ENCODE measurements at places on chromosomes 13 and 19.
A peak's percentile ranks its signal among the peaks of the same experiment; 100 is the strongest.

DNA sequence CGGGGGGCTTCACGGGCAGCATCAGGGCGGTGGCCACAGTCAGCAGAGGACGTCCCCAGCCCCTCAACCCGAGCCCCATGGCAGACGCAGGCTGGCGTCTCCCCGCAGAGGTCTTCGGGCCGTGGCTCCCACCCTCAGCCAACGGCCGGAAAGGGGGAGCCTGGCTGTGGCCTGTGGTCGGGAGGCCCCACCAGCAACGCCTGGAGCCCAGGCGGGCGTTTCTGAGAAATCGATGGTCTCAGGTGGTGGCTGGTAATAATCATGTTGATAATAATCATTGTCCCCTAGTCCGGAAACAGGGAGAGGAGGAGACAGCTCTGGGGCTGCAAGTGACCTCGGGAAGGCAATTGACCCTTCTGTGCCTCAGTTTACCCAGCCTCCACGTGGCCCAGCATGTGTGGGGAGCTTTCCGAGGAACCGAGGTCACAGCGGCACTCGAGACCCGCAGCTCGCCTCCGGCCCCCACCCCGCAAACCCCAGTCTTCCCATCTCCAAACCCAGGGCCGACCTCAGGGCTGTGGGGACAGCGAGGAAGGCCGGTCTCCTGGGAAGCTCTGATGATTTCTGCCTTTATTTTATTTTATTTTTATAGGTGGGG, at the start of gene PRSS57:
TSS of gene PRSS57 (minus strand) at position 101 of the 598 bp plus-strand sequence. CDS start at position 79, 22 bp downstream.
- no peak for DNase-seq

DNA sequence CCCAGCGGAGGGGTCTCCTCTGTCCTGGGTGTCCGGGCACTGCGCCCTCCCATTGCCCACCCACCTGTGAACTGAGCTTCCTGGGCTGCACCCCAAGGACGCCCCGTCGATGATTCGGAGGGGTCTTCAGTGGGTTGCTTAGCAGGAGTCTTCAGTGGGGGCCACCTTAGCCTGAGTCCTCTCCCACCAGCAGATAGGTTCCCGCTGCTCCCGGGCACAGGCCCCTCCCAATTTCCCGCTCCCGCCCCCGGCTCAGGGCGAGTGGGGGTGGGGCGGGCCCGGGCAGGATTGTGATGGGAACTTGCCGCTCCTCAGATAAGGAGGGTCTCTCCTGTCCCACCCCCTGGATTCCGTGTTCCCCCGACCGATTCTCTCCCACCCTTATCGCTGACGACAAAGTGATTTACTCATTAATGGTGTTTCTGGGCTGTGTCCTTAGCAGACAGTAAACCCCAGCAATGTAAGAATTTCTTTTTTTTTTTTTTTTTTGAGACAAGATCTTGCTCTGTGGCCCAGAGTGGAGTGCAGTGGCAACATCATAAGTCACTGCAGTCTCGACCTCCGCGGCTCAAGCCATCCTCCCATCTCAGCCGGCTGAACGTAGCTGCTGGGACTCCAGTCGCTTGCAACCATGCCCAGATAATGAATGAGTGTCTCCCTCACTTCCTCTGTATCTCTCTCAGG, 655 bp upstream of the S1PR5 start:
- DNase-seq: peak; percentile 19

GRCh38 chr19:45423033-45423588, 606 bp downstream of the ERCC1 start:
- no peak for DNase-seq

DNA sequence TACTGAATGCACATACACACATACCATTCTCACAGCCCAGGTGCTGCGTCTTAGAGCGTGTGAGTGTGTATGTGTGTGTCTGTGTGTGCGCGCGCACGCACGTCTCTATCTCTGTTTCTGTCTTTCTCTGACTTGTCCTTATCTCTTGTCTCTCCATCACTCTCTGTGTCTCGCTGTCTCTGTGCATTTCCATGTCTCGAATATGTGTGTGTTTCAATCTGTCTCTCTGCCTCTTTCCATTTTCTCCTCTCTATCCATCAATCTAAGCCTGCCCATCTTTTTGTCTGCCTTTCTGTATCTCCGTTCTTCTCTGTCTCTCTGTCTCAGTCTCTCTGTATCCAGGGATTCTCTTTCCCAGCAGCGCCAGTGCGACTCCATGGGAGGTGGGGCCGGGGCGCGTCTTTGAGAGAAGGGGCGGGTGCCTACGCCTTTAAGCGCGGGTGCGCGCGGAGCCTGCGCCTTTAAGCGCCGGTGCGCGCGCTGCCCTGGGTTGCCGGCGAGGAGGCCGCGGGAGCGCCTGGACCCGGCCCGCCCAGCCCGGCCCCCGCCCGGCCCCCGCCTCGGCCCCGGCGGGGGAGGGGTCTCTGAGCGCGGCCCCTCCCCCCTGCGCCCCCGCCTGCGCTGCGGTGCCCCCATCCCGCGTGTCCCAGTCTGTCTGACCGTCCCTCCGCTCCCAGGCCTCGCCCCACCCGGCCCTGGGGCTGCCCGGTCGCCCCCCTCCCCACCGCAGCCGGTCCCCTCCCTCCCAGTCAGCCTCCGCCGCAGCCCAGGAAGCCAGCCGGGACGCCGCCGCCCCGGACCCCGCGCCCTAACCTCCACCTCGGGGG, at the start of gene LRFN3:
TSS of gene LRFN3 (plus strand) at position 464 of the 827 bp plus-strand sequence. CDS start 3,052 bp downstream, outside the sequence.
- peak; percentile 83 for DNase-seq

- DNase-seq: no peak
These were observed 276.8 kb downstream of the PCDH20 start for GRCh38 chr13:61138857-61139256.

- no peak for DNase-seq
These were observed 809.0 kb upstream of the SLITRK5 start for GRCh38 chr13:86862137-86862536.

DNA sequence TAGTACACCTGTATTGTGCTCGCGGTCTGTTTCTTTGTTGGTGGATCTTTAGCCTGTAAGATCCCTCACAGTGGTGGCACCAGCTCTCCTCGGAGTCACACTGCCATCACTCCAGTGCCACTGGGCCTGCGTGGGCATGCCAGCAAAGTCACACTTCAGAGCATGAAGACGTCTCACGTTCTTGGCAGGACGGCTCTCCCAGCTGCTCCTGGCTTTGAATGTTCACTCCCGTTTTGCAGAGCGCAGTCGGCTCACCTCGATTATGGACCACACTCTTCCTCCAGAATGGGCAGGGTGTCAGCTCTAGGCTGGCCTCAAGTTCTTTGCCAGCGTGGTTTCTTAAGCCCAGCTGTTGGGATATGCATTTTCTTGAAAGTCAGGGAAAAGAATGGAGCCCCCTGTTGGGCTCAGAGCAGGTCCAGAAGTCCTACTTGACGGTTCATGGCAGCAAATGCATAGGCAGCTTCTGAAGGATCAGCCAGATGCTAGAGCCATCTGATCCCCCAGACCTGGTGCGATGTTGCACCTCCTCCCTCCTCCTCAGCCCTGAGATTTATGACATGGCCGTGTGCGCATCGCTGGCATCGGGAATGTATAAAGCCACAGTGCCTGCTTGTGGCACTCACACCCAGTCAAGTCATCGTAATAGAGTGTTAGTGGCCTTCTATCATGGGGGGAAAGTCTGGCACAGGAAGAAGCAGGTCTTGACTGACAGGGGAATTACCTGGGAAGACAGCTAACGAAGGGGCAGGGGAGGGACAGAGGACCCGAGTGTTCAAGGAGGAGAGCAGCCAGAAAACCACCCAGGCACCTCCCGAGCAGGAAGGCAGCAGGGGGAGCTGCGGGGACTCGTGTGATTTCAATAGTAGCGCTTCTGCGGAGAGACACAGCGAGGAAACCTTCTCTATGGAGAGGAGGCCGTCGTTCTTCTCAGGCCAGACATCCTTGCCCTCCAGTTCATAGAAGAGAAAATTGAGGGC, 40.2 kb upstream of the NPAS1 start:
- DNase-seq: no peak
